ENCODE measurements at places on chromosomes 5 and 9.
A peak's percentile ranks its signal among the peaks of the same experiment; 100 is the strongest.

DNA sequence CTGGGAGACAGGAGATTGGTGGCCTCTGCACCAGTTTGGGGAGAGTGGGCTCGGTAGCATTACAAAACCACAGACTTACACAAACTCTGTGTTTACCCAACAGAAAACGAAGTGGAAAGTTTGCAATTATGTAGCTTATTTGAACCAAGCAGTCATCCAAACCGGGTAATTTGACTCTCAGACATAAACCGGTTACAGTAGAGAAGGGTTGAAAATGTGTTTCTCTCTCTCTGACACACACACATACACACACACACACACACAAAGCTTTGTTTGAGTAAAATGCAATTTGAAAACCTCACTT is 97.1 kb upstream of the ZNF608 start:
- DNase-seq, result no peak

DNA sequence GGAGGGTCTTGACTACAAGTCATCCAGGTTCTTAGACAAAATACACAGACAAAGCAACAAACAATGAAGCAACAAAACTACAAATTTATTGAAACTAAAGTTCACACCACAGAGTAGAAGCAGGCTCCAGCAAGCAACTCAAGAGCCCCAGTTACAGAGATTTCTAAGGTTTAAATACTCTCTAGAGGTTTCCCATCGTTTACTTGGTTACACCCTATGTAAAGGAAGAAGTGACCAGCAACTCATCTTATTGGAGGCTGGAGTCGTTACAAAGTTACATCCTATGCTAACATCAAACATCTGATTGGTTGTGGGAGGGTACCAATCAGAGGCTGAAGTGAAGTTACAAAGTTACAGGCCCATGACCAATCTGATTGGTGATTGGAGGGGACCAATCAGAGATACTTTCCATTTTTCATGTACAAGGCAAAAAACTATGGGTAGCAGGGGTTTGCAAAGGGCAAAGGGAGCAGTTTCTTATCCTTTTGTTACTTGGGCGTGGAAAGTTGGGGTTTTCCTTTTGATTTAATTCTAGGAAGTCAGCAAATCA is 2292.6 kb upstream of the C9orf72 start:
- DNase-seq, result no peak

GRCh38 chr5:111127453-111128195 is 35.5 kb downstream of the WDR36 start:
- DNase-seq, result no peak

- DNase-seq, result peak; percentile 16
Measured at GRCh38 chr9:76873056-76873792, 32.7 kb downstream of the PRUNE2 start.

GRCh38 chr5:179319741-179320281 is 25.4 kb downstream of the ADAMTS2 start:
- DNase-seq, result no peak

DNA sequence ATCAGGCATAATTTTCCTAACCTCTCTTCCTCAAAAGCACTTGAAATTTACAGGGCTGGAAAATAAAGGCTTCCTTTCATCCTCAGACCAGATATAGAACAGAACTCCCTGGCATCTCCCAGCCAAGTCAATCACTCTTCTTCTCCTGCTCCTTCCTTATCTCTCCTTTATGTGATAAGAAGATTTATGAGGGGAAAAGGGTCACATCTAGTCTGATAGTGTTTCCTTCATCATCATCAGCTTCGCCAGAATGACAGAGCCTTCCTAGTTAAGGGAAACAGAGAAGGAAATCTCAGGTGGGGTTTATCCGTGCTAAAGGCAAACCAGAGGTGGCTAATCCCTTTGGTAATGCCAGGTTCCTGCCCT is 36.2 kb downstream of the LIX1 start:
- no peak for DNase-seq

DNA sequence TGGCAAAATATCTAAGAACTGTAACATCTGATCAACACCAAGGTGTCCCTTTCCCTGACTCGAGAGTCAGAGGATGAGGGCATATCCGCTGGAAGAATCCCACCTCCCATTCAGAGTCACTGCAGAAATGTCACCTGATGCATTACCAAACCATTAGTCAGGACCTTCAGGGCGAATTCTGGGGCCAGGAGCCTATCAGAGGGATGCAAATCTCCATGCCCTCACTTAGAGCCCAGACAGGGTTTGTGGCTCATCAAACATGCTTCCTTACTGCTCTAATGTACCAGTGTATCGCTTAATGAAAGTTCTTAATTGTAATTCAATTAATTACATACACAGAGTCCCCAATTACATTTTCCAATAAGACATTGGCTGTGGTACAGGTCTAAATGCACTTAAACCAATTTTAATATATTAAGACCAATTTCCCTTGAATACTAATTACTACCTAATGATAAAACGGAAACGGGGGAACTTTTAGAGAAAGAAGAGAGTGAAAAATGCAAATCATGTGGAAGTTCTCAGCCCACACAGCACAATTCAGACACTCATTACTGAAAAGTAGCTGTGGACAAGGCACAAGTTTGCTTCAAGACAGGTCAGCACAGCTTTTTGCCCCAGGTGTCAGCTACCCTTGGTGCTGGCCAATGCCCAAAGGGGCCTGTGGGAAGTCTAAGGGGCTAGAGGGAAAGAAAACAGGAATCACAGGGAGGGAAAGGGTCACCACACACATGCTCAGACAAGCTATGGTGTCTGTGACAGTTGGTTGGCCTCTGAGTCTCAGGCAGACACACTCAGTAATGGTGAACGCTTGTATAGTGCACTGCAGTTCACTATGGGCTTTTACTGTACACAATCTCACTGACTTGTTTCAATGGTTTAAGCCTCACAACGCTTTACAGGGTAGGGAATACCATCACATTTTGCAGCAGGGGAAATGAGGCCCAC is 211.6 kb downstream of the MAPKAP1 start:
- no peak for DNase-seq

Measured in neural crest cell (in vitro differentiated cells).